ENCODE measurements at places on chromosomes 5 and 9.

- no peak for DNase-seq
These were observed 10.8 kb downstream of the REEP2 start for GRCh38 chr5:138449501-138450239.

- no peak for DNase-seq
These were observed 190.7 kb downstream of the CD180 start for GRCh38 chr5:67005737-67006499.

GRCh38 chr5:54357408-54358058 is 47.2 kb upstream of the ARL15 start:
- DNase-seq = no peak

- no peak for DNase-seq
These were observed 79.8 kb upstream of the LMX1B start for GRCh38 chr9:126533926-126534310.

GRCh38 chr5:93403141-93403928 is 177.7 kb downstream of the NR2F1-AS1 start:
- DNase-seq = no peak

DNA sequence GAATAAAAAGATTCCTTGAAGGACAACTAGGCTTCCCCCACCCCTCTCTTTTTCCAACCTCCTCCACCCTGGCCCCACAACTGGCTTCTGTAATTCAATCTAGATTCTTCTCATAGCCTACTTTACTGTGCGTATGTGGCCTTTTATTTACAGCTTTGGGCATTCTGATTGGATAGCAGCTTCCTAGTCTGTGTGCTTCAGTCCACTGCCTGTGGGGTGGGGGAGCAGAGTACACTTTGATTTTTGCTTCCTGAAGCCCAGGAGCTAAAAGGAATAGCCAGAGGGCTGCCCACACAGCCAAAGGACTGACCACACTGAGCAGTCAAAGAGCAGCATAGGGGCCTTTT is 30.4 kb downstream of the RUSC2 start:
- no peak for DNase-seq

- no peak for DNase-seq
These were observed 32.3 kb upstream of the WDR38 start for GRCh38 chr9:124820698-124821623.

GRCh38 chr5:143543358-143544255 is 140.1 kb upstream of the NR3C1 start:
- DNase-seq = no peak

- DNase-seq = no peak
These were observed 56.8 kb downstream of the PTPN3 start for GRCh38 chr9:109441296-109441695.

DNA sequence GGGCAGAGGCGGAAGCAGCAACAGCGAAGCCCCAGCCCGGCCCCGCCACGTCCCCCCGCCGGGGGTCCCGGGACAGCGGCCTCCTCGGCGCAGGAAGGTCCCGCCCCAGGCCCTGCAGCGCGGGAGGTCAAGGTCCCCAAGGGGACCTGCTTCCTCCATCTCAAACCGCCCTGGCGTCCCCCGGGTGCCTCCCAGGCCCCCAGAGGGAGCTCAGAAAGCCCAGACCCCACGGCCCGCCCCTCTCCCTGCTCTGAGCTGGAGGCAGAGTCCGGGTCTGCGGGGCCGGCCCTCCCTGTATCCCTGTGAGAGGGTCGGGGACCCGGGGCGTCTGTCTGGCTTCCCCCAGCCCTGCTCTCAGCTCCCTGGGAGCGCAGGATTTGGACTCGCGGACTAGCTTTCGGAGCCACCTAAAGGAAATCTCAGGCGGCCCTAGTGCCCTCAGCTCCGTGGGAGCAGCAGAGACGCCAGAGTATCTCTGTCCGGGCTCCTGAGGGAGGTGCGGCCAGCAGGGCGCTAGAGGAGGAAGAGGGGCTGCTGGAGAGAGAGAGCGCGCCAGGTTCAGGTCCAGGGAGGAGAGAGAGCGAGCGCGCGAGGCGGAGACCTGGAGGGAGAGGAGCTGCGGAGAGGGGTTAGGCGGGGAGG is 30.7 kb downstream of the EXOC3 start:
- DNase-seq = no peak

GRCh38 chr9:96172797-96173196 is 129.2 kb downstream of the HSD17B3 start:
- DNase-seq = no peak

- no peak for DNase-seq
These were observed 356.8 kb upstream of the DMAC1 start for GRCh38 chr9:8156346-8156745.

DNA sequence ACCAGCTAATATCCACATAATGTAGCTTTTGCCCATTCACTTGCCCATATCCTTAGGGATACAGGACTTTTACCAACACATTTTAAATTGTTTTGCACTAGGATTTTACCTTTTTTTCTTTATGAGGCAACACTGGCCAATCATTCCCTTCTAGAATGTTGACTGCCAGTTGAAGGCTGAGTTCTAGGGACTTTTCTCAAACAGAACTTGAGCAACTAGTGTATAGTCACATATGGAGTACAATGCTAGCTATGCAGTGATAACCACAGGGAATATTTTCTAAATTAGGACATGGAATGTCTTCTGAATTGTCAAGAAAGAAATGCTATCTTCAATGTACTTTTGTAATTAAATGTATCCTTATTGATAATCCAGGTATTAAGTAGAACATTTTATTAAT is 133.6 kb downstream of the OXCT1 start:
- DNase-seq = no peak

- DNase-seq = no peak
These were observed 16.1 kb downstream of the SLC22A4 start for GRCh38 chr5:132310141-132310834.

- no peak for DNase-seq
These were observed 93.7 kb upstream of the DAP start for GRCh38 chr5:10854506-10855277.

DNA sequence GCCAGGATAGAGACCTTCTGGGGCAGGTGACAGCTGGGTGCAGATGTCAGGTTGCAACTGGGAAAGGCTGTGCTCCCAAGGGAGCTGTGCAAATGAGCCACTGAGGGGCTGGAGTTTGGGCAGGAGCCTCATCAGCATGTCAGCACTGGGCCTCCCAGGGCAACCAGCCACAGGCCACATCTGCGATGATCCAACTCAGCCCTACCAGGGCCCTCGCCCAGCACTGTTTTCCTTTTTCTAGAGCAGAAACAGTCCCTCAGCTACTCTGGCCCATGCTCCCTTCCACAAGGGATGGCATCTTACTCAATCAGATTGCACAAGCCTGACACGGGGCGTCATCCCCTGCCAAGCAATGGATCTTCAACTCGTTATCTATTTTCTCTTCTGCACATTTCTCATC is 24.8 kb downstream of the NIPAL4 start:
- DNase-seq = no peak

GRCh38 chr9:130707225-130707976 is 13.8 kb downstream of the EXOSC2 start:
- DNase-seq = no peak

DNA sequence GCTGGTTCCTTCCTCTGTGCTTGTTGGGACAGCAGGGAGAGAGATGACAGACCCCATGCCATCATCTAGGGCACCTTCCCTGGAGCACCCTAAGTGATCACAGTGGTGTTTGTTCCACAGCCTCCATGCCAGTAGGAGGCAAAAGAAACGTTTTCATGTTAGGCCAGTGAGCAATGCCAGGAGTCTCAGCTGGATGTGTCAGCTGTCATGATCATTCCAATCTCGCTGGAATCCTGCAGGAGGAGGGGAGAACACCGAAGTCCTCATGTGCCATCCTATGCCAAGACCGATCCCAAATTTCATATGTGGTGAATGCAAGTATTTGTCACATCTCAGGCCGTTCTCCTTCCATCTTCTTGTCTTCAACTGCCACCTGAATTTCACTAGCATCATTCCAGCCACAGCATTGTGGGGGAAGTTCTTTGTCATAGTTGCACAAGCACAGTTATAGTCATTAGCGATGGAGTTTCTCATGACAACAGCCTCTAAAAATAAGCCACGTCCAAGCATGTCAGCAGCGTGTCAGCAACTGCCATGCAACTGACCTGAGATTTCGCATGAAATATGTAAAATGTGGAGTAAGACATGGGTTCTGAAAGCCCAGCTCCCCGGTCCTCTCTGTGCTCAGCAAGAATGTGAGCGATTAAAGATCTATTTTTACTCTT is 97.2 kb upstream of the DNAH5 start:
- DNase-seq = no peak

GRCh38 chr9:97910357-97910756 is 11.9 kb downstream of the TRMO start:
- no peak for DNase-seq

DNA sequence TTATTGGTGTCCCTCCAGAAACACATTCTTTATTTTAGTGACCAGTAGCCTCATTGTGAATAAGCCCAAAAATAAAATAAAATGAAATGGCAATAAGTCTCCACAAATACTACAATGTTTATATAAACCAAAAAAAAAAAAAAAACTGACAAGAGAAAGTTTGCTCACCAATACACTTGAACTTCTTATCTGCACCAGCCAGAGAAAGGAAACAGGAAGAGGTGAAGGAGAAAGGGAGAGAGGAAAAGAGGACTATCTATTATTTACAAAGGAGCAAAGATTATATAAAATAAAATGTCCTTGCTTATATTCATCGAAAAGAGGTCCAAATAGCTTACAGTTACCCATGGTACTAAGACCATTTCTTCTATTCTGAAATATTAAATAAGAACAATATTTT is 176.4 kb upstream of the CCNG1 start:
- no peak for DNase-seq

GRCh38 chr5:39283231-39283818 is 64.0 kb upstream of the FYB1 start:
- DNase-seq = peak; percentile 37

DNA sequence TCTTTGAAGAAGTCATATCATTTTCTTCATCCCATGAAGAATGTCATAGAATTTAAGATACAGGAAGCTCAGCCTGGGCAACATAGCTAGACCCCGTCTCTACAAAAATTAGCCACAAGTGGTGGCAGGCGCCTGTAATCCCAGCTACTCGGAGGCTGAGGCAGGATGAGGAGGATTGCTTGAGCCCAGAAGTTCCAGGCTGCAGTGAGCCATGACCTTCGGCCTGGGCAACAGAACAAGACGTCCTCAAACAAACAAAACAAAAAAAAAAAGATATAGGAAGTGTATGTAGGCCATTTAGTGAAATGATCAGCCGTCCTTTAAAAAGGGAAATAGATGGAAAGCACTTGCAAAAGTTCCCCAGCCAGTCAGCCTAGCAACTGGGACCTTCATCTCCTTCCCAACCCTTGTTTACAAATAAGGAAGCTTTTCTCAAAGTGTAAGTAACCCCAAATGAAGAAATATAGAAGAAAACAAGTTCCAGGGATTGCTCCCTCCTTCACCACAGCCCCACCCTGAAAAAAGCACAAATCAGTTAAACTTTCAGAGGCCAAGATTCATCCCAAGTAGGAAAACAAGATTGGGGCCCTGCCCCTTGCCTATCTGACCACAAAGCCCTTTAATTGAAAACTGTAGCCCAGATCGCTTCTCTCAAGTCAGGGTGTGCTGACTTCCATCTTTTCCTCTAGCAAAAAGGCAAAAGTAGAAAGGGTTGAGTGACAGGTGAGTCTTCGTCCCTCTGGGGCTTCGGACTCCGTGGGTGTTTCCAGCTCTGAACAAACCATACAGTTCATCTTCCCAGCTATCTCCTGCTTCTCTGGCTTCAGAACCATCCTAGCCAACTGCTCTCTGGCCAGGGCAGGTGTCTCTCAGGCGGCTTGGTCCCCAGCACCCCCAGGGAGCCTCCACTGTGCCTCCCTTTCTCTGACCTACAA is 1.2 kb downstream of the SLC31A2 start:
- no peak for DNase-seq

DNA sequence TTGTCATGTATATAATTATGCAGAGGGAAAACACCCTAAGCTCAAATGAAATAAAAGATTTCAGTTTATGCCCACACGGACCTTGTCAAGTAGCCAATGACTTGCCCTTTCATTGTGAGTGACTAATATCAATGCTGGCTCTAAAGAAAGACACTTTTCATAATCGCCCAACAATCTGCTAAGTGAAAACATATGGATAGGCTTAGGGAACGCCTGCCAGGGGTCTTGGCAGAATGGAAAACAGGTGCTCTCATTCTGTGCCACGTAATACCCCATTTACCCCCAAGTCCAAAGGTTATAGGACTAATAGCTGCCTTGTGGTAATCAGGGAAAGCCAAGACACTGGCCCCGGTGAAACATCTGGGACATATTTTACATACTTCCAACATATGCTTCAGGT is 157.7 kb downstream of the SLF1 start:
- DNase-seq = no peak

GRCh38 chr5:180352116-180353047 is 754 bp downstream of the GFPT2 start:
- DNase-seq = no peak

DNA sequence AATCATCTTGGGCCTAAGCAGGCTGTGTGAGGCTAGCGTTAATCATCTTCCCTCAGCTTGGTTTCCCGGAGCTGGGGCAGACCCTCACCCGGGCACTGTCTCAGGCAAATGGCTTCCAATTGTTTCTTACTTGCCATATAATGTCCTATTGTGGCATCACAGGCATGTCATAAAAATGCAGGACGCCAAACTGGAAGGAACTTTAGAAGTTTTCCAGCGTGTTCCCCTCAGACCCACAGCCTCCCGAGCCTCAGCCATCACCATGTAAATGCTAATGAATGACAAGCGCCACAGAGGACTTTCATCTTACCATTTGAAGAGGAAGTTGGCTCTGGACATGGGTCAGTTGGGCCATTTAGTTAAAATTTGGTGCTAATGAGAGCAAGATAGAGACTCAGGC is 143.0 kb upstream of the IRX1 start:
- no peak for DNase-seq

- no peak for DNase-seq
These were observed 449.3 kb downstream of the PRR16 start for GRCh38 chr5:120913396-120913795.

- DNase-seq = no peak
These were observed 648.6 kb upstream of the DMAC1 start for GRCh38 chr9:8448226-8448625.

DNA sequence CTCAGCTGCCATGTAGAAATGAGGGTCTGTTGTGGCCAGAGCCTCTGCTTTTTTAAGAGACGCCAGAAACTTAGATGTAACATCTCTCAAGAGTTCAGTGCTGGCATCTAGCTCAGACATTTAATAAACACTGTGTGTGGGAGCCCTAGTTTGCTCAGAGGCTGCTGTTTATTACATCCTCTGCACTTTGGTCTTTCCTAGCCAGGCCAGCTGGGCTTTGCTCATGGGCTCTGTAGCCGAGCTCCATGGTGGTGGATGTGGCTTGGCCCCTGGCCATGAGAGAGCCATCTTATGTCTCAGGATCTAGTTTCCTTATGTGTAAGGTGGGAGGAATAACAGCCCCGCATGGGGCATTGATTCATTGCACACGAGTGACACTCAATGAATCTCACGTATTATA is 30.0 kb downstream of the ARHGEF37 start:
- no peak for DNase-seq

DNA sequence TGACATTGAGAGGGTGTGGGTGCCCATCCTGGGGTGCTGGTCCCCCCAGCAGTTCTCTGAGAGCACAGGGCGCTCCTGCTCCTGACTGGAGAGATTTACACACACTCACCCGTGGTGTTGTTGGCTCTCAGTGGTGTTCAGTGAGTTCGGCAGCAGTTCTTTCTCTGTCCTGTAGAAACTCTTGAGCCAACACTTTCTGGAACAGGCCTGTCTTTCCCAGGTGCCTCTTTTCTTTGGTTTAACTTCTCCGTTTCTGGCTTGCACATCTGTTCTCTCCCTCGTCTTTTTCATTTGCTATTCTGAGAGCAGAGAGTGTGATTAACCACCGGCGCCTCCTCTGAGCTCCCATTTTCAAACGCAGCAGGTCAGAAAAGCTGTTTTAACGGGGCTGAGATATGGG is 284.5 kb downstream of the IRX2 start:
- no peak for DNase-seq

- DNase-seq = no peak
These were observed 12.5 kb downstream of the RAB24 start for GRCh38 chr5:177290816-177291596.

All from iPS DF 6.9 (cell line).